ENCODE measurements at places on chromosomes 11 and 22.
A peak's percentile ranks its signal among the peaks of the same experiment; 100 is the strongest.

DNA sequence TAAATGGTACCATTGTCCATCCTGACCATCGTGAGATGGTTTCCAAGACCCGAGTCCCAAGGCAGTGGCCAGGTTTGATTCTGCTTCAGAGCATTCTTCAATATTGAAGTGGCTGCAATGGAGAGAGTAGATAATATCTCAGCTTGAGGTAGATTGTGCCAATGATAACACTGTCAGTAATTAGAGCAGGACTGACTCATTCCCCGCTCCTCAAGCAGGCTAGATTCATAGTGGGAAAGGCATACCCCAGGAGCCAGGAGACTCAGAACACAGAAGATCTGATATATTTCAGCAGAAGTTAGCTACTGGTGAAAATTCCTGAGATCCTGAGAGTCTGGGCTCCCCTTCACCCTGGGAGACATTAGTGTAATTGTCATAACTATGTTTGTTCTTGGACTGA is 55.6 kb upstream of the LARGE1 start:
- no peak for DNase-seq

DNA sequence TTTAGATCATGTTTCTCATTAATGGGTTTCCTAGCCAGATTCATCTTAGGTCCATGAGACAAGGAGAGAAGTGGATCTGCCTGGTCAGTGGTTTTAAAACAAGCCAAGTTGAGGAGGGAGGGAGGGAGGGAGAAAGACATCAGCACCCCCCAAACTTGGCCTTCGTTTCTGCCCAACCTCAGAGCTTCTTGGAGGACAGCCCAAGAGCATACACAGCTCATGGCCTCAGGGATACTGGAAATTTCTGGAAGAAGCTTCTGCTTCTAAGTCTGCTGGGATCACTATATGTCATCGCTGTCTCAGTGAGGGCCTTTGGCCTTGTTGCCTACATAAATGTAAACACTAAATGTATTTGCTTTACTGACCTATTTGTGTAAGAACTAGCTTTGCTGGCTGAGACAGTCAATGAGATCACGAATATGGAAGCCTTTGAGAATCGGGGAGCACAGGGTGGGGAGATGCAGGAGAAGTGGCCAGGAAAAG is 375.1 kb downstream of the BUD13 start:
- DNase-seq, result no peak

- no peak for DNase-seq
These were observed 42.9 kb downstream of the AMPD3 start for GRCh38 chr11:10498022-10498400.

- DNase-seq, result peak; percentile 42
These were observed at the start of gene PTPRJ for GRCh38 chr11:47980088-47980906. TSS of gene PTPRJ (plus strand) at chr11:47980559. CDS start at chr11:47980913, 354 bp downstream.

- DNase-seq, result no peak
These were observed 328.1 kb downstream of the BRD1 start for GRCh38 chr22:49499433-49500075.

GRCh38 chr11:33624083-33624482 is 76.5 kb downstream of the C11orf91 start:
- DNase-seq, result peak; percentile 32

Data from NCI-H1105 (cell line).